RKO (cell line): ENCODE measurements at places on chromosomes 4 and X.

DNA sequence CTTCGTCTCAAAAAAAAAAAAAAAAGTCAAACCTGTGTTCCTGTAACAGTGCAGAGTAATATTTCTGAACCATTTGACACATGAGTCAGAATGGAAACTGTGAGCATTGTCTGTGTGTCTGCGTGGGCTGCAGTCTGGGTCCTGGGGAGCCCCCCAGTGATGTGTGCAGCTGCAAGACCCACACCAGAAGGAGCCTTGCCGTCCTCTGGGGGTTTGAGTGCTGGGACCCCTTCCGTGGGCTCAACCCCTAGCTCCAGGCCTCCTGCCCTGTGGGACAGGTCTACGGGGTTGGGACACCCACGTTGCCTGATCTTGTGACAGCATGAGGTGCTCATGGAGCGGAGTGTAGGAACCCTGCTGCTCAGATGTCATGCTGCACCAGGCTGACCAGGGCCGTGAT is 43.7 kb downstream of the DDX3X start:
- no peak for DNase-seq

GRCh38 chr4:151238477-151238876 is 38.5 kb upstream of the PRSS48 start:
- DNase-seq, result peak; percentile 10

- DNase-seq, result no peak
Observed at GRCh38 chrX:13121020-13121555, 76.7 kb upstream of the FAM9C start.

DNA sequence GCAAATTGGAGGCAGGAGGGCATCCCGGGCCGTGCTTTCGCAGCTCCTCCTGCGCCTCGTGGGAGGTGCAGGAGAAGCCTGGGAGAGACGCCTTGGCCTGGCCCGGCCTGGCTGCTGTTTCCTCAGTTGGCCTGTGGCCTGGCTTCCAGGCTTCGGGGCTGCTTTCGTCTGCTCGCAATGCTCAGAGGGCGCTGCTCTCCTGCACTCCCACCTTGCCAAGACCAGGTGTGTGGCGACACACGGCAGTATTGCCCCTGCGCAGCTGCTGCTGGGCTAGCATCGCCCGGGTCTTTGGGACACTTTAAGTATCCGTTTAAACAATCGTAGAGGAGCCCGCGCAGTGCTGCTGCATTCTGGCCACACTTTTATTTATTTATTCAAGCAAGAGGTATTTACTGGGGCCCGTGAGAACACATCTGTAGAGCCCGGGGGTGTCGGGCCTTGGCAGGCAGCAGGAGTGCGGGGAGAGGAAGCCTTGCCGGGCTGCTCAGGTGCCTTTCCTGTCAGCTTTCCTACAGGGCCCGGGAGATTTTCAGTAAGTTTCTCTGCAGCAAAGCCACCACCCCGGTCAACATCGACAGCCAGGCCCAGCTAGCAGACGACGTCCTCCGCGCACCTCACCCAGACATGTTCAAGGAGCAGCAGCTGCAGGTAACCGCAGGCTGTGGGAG is 26.2 kb upstream of the HGFAC start:
- no peak for DNase-seq

DNA sequence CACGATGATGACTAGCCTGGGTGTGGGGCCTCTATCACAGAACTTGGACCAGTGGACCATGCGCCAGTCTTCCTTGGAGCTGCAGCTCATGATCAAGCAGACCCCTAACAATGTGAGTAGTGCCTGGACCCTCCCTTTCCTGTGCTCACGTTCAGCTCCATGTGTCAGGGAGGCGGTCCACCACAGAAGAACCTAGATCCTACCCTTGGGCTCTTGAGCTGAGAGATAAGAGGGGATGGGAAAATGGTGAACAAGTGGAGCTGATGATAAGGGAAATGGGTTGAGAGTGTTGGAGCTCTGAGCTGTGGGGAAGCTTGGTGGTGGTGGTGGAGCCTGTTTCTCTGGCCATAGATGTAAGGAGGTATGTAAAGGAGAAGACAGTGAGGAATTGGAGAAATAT is 13.1 kb downstream of the MED12 start:
- no peak for DNase-seq

GRCh38 chrX:69028761-69029120 is 136.5 kb downstream of the PJA1 start:
- no peak for DNase-seq

GRCh38 chr4:6999172-7000086 is 43.7 kb upstream of the TADA2B start:
- DNase-seq, result no peak

GRCh38 chrX:31166832-31167231 is 95.0 kb upstream of the FTHL17 start:
- DNase-seq, result no peak

DNA sequence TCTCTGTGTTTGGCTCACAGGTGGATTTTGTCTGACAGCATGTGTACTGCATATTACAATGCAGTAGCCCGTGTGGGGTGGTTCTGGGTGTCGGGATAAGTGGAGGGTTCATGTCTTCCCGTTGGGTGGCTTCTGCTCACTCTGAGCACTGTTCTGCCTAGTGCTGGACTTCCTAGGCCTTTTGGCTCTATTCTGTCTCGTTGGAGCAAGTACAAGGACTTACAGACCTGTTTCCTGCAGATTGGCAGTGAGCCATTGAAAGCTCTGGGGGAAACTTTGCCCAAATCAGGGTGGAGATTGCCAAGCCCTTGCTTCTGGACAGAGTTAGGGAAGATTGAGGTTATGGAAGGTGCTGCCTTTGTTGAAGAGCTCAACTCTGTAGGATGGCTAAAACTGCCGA is 91.1 kb upstream of the SLC4A4 start:
- DNase-seq, result no peak

GRCh38 chr4:139331185-139331584 is 28.9 kb upstream of the NDUFC1 start:
- DNase-seq, result peak; percentile 22

GRCh38 chrX:107713203-107713542 is 62.4 kb downstream of the TSC22D3 start:
- DNase-seq, result no peak

- DNase-seq, result no peak
Observed at GRCh38 chrX:29872831-29873230, 342.5 kb upstream of the MAGEB2 start.

GRCh38 chrX:110394651-110395050 is 36.0 kb downstream of the RTL9 start:
- DNase-seq, result peak; percentile 28

GRCh38 chr4:3074846-3075651 is 568 bp downstream of the HTT start:
- peak; percentile 65 for DNase-seq

DNA sequence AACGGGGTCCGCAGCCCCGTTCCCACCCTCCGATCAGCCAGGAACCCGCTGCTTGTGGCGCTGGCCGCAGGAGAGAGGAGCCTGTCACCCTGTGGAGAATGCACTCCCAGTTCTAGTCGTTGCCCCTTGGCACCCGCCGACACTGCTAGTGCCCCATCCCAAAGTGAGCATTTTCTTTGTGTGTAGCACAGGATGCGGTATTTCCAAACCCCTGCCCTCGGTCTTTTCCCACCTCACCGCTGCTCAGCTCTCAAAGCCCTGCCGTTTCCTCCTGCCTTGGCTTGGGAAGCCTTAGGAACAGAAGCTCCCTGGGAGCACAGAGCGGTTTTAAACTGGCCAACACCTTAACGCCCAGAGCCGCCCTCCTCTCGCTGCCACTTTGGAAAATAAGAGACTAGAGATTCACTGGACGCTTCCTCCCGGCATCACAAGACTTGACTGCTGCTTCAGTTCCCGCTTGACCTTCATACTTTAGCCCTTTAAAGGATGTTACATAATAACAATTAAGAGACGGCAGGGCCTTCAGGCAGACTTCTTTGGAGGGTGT is 772 bp downstream of the CYP4V2 start:
- peak; percentile 67 for DNase-seq

DNA sequence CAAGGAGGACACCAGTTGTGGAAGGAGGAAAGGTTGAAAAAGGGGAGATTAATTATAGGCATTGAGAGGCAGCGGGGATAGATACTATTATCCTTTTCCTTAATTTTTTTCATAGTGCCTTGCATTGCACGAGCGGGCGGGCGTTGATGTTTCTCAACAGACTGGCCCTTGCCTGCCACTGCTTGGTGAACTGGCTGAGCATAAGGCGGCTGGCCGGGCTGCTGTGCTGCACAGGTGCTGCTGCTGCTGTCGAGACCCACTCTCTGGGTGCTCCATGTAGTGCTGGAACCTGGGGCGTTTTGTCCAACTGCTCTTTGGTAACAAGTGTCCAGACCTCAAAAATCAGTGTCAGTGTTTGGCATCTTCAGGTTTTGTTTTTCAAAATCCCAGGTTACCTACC is 83.3 kb upstream of the PAQR3 start:
- no peak for DNase-seq

DNA sequence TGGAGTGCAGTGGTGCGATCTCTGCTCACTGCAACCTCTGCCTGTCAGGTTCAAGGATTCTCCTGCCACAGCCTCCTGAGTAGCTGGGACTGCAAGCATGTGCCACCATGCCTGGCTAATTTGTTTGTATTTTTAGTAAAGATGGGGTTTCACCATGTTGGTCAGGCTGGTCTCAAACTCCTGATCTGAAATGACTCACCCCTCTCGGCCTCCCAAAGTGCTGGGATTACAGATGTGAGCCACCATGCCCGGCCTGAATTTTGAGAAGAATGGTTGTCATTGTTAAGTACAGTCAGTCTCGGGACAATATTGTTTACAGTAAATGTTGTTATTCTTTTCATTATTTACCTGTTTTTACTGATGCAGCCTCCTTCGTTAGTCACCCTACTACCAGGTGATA is 1226.2 kb upstream of the TENM3 start:
- DNase-seq, result no peak

- DNase-seq, result no peak
Observed at GRCh38 chr4:23835774-23836478, 53.9 kb downstream of the PPARGC1A start.

GRCh38 chr4:189322426-189322825 is 618.2 kb upstream of the FRG1 start:
- no peak for DNase-seq

DNA sequence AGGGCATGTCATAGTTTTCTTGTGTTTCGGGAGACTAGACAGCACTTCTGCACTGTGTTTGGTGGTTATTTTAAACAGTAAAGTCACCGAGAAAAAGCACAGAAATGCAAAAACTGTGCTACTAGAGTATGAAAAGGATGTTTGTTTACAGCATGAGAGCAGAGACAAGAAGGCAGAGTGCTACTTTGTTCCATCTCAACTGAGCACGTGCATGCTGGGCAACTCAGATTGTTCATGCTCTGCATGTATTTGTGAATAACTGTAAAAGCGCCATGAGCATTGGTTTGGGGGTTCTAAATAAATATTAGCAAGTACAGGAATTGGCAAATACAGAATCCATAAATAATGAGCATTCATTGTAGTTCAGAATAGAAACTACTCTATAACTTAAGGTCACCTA is 7.4 kb downstream of the EVC start:
- no peak for DNase-seq

- no peak for DNase-seq
Observed at GRCh38 chr4:17124767-17125166, 226.3 kb upstream of the LDB2 start.

DNA sequence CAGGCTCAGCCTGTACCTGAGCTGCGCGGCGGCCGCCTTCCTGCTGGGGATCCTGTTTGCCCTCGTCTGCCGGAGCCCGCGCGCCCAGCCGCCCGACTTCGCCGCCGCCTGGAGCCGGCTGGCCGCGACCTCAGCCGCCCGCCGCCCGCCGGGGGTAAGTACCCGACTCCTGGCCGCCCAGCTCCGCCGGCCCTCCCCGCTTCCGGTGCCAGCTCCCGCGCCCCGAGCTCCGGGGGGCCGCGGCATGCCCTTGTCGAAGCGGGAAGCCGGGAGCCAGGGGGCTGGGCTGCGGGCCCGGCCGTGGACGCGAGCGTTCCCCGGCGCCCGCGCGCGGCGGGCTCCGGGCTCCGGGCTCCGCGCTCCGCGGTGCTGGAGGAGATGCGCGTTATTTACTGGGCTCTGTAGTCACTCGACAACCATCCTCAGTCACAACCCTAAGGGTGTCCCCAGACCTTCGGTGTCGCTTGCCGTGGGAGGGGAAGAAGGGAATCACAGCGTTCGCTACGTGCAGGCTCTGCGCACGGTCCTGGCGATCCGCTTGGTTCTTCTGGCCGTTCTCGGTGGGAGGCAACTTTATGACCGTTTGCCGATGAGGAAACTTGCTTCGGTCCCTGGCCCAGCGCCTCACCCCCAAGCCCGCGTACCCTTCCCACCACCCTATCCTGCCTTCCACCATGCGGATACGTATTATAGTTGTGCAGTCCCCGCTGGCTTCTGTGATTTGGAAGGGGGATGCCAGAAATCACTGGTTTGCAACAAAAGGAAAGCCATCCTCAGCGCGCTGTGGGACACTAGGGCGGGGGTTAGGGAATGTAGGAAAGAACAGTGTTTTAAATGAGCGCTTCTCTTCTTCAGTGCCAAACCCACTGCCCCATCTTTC is 944 bp downstream of the SNX25 start:
- peak; percentile 62 for DNase-seq

GRCh38 chrX:21412029-21412428 is 37.8 kb downstream of the CNKSR2 start:
- no peak for DNase-seq

DNA sequence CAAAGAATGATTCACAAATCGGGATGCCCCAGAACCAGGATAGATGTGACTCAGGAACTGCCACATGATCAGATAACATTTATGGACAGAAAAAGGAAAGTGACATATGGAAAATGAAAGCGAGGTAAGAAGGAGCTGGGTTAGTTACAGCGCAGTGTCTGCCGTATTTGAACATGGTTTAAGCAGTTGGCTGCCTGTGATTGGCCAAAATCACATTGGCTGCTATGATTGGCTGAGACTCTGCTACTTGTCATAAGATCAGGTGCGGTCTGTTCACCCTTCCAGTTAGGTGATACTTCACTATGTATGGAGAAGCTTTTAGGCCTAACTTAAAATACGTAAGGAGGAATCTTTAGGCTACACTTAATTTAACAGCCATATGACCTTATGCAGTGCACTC is 322.7 kb upstream of the HAND2 start:
- no peak for DNase-seq

DNA sequence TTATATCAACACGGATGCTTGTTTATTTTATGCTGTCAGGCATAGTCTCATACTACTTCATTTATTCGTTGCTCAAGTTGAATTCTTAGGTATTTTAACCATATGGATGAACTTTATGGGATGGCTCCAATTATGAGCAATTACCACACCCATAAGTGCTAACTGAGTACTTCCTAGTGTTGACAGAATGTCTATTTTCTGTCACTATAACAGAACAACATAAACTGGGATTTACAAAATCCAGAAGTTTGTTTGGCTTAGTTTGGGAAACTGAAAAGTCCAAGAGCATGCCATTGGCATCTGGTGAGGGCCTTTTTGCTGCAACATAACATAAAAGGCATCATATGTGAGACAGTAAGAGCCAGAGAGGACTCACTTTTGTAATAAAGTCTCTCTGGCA is 21.0 kb downstream of the SULT1E1 start:
- DNase-seq, result no peak

GRCh38 chrX:16873106-16873505 is 2.9 kb upstream of the RBBP7 start:
- DNase-seq, result no peak

DNA sequence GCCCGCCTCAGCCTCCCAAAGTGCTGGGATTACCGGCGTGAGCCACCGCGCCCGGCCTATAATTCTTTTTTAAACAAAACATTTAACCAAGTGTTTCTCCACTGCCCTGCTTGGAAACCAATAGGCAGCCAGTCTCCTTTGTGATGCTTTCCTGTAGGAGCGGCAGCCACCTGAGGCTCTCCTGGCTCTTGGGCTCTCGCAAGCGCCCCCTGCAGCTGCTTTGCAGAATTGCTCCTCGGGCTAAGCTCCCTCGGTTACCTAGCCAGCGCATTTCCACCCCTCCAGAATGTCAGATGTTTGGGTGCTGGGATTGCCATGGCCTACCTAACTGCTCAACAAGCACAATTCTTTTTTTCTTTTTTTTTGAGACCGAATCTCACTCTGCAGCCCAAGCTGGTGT is 7.7 kb downstream of the S100P start:
- DNase-seq, result no peak
